Stimulated activated CD8-positive, alpha-beta memory T cell treated with anti-CD3 and anti-CD28 coated beads, Interleukin-7, amount 100 ng/mL, for 1 hour (primary cell): ENCODE measurements at places on chromosomes 5 and 9.

- DNase-seq = peak; percentile 24
These were observed 39.1 kb upstream of the RANBP6 start for GRCh38 chr9:6054280-6055099.

- DNase-seq = no peak
These were observed 26.7 kb upstream of the EPB41L4A start for GRCh38 chr5:112445626-112446350.

- DNase-seq = no peak
These were observed 98.2 kb upstream of the ALDH1A1 start for GRCh38 chr9:73050887-73051550.

- DNase-seq = no peak
These were observed 2.4 kb downstream of the PGGT1B start for GRCh38 chr5:115260248-115260647.

GRCh38 chr5:34533582-34534522 lies 122.3 kb upstream of the RAI14 start:
- no peak for DNase-seq

GRCh38 chr5:74864823-74865222 lies 1.4 kb downstream of the FAM169A start:
- no peak for DNase-seq

DNA sequence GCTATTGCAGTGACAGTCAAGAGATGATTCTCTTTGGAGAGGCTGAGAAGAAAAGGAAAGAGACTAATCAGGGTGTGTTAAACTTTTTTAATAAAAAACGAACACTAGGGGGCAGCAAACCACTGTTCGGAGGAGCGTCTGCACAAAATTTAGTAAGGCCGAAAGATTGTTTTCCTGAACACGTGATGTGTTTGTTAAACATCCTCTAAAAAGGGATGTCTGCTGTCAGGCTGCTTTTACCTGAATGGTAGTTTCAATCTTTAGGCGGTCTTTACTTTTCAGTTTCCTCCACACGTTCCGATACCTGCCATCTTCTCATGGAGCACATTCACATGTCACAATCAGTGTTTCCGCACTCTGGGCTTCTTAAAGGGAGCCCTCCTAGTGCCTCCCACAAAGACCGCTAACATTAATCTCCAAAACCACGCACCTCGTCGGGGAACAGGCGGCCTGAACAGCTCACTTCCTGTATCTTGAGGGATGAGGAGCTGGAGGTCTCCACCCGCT lies 125.2 kb downstream of the GPBP1 start:
- no peak for DNase-seq
